Activated T-helper 1 cell treated with anti-CD3 and anti-CD28 coated beads, Interleukin-2, amount 50 U/mL, for 16 hours (primary cell): ENCODE measurements at places on chromosomes 2 and 18.

- no peak for DNase-seq
Measured at GRCh38 chr2:83630351-83630750, 828.7 kb downstream of the SUCLG1 start.

DNA sequence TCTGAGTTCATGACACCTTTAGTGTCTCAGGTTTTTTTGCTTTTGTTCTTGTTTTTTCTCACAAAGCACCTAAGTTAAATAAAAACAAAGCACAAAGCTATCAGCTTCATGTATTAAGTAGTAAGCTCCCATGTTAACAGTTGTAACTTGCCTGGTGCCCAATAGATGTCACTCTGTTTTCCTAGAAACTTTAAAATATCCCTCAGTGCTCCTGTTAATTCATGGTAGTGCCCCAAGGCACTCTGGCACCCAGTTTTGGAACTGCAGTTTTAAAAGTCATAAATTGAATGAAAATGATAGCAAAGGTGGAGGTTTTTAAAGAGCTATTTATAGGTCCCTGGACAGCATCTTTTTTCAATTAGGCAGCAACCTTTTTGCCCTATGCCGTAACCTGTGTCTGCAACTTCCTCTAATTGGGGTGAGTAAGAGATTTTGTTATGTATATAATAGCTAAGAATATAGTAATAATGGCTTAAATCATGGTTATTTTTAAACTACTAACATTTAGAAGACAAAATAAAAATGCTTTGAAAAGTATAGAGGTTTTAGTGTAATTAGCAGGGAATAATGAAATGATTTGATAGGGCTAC, 555.0 kb upstream of the TMEFF2 start:
- DNase-seq: no peak

- DNase-seq: no peak
Measured at GRCh38 chr2:190986221-190986953, 27.6 kb downstream of the STAT1 start.

GRCh38 chr2:33372940-33373553, 103.4 kb upstream of the RASGRP3 start:
- DNase-seq: no peak

GRCh38 chr18:38933910-38934510, 1368.4 kb upstream of the CELF4 start:
- no peak for DNase-seq

DNA sequence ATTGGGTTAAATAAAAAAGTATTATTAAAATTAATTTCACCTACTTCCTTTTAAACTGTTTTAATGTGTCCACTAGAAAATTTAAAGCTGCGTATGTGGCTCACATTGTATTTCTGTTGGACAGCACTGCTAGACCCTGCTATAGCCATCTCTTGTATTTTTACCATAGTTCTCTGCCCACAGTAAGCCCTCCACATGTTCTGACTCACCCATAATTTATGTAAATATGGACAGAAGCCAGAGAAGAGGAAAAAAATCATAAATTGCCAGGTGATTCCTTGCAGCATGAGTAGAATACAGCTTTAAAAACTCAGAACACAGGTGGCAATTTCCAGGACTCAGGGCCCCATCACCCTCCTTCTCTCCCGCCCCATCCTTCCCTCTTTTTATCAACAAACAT, 142.4 kb upstream of the MEX3C start:
- DNase-seq: no peak

GRCh38 chr2:20304411-20304810, 46.2 kb downstream of the PUM2 start:
- no peak for DNase-seq

DNA sequence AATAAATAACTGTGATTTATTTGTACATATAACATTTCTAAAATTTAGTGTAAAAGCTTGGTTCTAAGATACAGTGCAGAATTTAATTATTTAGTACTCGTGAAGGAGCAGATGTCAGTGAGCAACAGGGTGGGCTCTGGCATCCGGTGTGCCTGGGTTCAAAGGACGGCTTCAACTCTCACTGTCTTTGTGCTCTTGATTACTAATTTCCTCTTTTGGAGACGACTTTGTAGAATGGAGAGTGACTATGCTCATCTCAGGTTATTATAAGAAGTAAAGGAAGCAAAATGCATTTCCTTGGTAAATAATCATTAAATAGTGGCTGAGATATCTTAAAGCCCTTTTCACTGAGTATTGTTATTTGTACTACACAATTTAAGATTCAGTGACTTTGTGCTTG, 271.7 kb downstream of the ASXL3 start:
- no peak for DNase-seq

DNA sequence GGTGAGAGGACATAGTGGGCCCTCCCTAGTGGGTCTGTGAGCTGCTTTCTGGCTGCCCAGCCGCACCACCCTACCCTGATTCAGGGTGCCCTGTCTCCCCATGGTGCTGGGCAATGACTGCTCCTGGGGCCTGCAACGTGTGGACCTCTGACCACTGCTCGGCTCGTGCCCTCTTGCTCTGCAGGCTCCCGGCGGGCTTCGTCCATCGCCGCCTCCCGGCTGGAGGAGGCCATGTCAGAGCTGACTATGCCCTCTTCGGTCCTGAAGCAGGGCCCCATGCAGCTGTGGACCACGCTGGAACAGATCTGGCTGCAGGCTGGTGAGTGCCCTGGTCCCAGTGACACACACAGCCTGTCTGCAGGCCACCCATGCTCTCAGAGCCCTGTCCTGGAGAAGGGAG, 103.5 kb downstream of the STPG4 start:
- DNase-seq: no peak

- DNase-seq: no peak
Measured at GRCh38 chr2:55590810-55591440, 26.5 kb downstream of the PPP4R3B start.

DNA sequence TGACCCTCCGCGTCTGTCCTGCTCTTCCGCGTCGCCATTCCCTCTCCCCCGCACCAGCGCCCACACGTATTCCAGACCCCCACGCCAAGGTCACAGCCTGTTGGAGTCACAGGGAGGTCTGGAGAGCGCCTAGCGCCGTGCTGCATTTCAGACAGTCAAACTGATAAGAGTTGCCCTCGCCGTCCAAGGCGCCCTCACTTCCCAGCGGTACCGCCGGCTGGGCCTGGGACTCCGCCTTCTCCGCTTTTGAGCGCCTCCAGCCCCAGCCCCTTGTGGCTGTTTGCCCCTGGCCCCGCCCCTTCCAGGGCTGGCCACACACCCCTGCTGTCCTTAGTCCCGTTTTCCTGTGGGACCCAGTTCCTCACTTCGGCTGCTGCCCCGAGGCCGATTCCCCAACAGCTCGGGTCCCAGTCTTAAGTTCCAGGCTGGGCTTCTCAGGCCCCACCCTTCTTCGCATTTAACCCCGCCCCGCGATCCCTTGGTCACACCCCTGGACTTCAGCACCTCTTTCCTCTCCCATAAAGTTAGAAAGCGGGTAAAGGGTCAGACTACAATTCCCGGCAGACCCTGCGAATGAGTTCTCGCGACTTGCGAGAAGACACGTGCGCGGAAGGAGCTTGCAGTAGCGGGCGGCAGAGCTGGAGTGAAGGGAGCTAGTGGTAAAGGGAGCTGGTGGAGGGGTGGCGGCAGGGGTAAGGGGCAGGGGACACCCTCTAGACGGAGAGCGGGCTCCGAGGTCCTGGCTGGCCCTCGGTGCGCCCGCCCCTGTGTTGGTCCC, at the start of gene GMPPA:
TSS of gene GMPPA (plus strand) at position 612 of the 778 bp plus-strand sequence. CDS start 1,085 bp downstream, outside the sequence.
- DNase-seq: peak; percentile 84

GRCh38 chr2:236472720-236473495, 96.7 kb upstream of the ACKR3 start:
- no peak for DNase-seq

DNA sequence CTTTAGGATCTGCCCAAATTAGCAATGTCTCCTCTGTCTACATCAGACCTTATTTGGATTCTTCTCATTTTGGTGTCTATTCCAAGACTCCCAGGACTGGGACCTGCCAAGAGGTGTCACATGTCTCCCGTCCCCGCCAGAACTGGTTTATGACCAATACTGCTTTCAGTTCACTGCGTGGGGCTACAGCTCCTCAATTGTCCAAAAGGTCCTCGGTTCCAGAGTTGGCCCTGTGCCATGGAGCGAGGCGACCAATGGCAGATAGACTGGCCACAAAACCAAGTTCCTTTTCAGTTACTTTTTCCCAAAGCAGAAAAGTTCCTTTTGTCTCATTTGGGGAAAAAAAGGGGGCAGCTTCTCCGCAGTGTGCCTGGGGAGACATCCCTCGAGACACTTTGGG, 144.1 kb upstream of the ZNF236 start:
- no peak for DNase-seq

GRCh38 chr2:210517264-210517663, 39.1 kb upstream of the CPS1 start:
- no peak for DNase-seq

- no peak for DNase-seq
Measured at GRCh38 chr18:2715990-2716389, 60.5 kb downstream of the SMCHD1 start.

- no peak for DNase-seq
Measured at GRCh38 chr2:120893811-120894584, 158.3 kb downstream of the GLI2 start.

- no peak for DNase-seq
Measured at GRCh38 chr18:59715966-59716369, 18.7 kb upstream of the CCBE1 start.

DNA sequence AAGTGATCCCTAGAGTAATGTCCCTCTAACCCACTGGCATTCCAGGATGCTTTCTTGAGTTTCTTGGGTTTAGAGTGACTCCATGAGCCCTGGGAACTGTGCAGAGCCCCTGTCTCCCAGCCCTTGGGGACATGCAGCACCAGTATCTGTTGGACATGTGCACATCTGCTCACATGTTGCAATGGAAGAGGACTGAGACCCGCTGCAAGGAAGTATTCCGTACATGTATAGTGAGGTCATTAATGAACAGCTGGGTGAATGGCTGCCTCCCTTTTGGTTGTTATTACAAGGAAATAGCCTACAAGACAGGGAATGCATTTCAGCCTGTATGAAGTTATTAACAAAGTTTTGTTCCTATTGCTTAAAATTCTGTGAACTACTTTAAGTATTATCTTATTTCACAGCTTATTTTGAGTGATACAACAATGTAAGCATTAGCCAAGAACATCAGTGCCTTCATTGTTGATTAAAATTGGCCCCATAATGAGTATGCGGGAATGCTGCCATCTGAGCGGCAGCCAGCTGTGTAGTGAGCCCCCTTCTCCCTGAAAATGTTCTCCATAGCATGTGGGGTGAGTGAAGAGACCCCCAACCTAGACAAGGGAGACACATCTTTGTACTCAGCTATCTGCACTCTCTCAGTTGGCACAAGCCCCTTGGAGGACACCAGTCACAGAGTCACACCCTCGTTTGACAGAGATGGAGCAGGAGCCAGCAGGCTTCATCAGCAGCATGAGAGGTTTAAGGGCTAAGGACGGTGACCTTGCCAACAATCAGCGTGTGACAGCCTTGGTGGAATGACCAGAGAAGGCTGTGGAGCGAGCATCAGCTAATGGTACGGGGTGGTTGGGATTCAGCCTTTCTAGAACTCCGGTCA, 87.4 kb downstream of the FAM210A start:
- no peak for DNase-seq

- DNase-seq: no peak
Measured at GRCh38 chr2:70226781-70227180, 21.6 kb downstream of the TIA1 start.

- DNase-seq: no peak
Measured at GRCh38 chr18:39238981-39239660, 1673.5 kb upstream of the CELF4 start.

DNA sequence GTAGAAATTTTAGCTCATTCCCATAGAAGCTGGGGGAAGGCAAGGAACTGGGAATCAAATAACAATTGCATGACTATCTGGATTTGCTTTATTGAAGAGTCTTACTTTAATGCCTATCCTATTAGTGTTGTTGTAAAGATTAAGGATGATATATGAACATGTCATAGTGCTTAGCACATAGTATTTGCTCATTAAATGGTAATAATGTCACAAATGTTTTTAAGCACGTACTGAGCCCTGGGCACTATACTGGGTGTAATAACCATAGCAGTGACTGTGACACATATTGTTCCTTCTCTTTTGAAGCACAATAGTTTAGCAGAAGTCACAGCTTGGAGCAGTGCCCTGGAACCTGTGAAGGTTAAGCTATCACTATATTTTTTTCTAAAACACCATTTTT, 47.2 kb upstream of the DTNB start:
- DNase-seq: no peak
